ENCODE measurements at places on chromosomes 13 and 19.

GRCh38 chr19:28485292-28485691 is 727.7 kb downstream of the UQCRFS1 start:
- DNase-seq, result no peak

DNA sequence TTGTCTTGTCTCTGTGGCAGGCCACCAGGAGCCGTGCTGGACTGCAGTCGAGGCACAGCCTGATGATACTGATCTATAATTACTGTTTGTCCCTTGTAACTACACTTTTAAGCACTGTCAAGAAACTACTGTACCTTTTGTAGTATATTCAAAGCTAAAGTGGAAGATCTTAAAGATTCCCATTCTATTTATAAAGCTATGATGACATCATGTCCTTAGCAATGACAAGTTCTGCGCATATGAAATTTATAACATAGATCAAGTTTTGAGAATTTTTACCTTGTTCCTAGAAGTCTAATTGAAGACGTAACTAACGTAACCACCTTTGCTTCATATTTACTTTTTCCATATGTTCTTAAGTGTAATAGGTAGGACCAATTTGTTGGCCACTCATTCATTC is 56.8 kb upstream of the LATS2 start:
- no peak for DNase-seq

DNA sequence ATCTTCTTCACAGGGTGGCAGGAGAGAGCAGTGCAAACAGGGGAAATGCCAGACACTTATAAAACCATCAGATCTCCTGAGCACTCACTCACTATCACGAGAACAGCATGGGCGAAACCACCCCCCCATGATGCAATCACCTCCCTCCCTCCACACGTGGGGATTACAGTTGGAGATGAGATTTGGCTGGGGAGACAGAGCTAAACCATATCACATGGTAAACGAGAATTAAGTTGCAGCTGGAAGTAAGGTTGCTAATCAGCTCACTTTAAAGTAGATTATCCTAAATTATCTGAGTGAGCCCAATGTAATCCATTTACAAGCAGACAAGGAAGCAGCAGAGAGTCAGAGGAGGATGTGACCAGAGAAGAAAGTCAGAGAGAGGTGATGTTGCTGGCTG is 102.2 kb upstream of the IPO5 start:
- no peak for DNase-seq

DNA sequence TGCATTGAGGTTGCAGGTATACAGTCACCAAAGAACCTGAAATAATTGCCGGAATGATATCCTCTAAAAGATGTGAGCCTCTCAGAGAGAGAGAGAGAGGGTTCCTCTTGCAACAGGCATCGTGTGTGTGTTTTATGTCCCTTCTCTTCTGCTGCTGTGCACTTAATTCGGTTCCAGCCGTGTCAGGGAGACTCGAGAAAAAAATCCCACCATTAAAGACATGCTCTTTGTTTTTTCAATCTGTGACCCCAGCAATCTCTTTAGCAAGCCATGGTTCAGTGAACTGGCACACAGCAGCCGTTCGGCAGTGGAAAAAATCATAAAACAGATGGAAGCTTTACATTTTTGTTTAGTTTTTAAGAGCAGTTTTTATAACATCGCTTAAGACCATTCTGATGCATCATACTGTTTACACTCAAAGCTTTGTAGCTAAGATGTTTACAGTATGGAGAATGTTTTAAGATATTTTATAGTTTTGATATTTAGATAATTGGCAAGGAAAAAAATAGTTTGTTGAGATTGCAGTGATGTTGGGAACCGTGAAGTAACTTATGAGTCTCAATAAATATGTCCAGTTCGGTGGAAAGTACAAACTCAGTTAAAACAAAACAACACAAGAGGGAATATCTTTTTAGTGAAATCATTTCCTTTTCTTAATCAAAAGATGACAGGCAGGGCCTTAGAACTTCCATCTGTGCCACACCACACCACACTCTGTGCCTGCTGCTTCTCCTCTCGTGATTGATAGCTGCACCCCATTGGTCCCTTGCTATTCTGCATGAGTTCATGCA is 31.2 kb upstream of the ZNF536 start:
- no peak for DNase-seq

- DNase-seq, result no peak
Observed at GRCh38 chr13:111554539-111555267, 234.3 kb downstream of the TEX29 start.

- DNase-seq, result no peak
Observed at GRCh38 chr19:31318790-31319425, 30.3 kb downstream of the TSHZ3 start.

- no peak for DNase-seq
Observed at GRCh38 chr13:109655206-109655600, 131.2 kb downstream of the IRS2 start.

DNA sequence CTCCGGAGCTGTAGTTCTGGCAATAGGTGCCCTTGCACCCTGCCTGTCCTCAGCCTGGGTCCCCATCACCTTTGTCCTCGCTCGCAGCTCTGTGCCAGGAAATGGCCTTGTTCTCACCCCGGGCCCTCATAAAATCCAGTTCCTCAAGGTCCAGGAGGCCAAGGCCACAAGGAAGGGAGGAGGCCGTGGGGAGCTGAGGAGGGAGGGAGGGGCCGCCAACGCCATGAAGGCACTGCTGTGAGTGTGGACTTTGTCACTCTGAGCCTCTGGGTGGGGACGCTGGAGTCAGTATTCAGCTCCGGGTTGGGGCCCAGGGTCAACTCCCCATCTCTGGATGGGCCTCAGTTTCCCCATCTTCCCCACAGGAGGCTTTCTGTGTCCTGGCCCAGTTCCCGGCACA is 9.2 kb upstream of the GNA11 start:
- DNase-seq, result no peak

- DNase-seq, result no peak
Observed at GRCh38 chr13:112102243-112102642, 35.3 kb downstream of the SOX1 start.

DNA sequence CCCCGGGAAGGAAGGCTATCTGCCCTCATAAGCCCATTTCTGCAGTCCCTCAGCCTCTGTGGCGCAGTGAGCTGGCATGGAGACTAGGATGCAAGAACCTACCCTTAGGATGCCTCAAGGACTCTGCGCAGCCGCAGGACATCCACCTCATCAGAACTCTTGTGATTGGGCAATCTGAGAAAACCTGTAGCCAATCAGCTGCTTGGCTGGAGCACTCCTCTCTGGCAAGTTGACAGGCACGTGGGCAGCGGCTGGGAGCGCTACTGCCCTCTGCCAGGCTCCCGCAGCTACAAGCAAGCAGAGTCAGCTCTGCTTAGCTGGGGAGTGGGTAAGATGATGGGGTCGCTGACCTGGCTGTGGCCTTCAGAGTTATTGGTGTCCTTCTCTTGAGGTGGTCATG is 1.5 kb upstream of the ECSIT start:
- no peak for DNase-seq

- no peak for DNase-seq
Observed at GRCh38 chr19:4310247-4311121, 6.1 kb downstream of the FSD1 start.

DNA sequence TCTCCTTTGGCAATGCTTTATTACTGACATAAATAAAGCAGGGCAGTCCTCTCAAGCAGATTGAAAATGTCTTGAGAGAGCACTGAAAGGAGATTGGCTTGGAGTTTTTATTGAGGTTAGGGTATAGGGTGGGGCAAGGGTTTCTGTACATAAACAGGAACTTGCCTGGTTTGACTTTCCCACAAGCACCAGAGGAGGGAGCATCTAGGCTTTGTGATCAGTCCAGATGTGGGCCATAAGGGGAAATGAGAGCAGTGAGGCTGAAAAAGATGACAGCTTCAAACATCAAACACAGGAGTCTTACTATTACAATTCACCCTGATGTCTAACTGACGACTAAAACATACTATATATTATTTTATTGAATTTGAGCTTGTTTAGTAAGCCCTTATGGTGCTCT is 260.9 kb downstream of the MTUS2 start:
- DNase-seq, result peak; percentile 90

GRCh38 chr19:10984166-10984735 is 23.4 kb downstream of the SMARCA4 start:
- no peak for DNase-seq

DNA sequence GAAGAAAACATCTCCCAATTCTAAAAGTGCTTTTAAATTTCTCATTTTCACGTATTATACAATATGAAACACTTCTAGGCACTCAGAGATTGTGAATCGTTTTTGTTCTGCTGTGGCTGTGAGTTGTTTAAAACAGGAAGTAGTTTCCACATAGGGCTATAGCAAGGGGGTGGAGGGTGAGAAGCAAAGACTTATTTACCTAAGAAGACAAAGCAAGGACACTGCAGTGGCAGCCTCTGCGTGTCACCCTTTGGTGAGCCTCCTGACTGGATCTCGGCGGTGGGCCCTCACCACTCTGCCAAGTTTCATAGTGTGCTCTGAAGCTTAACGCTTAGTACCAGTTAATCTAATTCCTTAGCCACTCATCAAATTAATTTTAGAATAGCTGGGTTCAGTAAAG is 56.8 kb downstream of the TNFSF13B start:
- DNase-seq, result no peak

GRCh38 chr19:56594783-56595547 is at the start of gene ZNF71:
Gene ZNF71, plus strand, starts transcription at chr19:56595302. Its CDS starts 6,257 bp downstream, at chr19:56601559.
- DNase-seq, result peak; percentile 80

DNA sequence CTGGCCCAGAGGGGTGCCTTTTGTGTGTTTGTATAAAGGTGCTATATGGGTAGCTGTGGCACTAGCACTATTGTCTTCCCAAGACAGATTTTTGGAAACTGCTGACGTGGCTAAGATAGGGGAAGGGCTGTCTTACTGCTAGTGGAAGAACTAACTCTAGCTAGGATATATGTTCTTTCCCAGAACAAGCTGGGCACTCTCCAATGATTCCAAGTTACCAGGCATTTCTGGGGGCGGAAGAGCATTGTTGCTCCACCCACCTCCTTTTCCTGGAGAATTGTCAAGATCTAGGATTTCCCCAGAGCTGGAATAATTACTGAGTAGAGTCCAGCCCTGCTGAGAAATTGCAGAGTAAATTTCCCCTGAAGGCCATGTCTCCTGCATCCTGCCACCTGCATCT is 408.3 kb downstream of the KLF5 start:
- DNase-seq, result no peak

- no peak for DNase-seq
Observed at GRCh38 chr19:40217934-40218890, at the start of gene TTC9B. Gene TTC9B, minus strand, starts transcription at chr19:40218384. Its CDS starts 3 bp downstream, at chr19:40218381.

- DNase-seq, result no peak
Observed at GRCh38 chr19:4474514-4475022, 2.5 kb downstream of the HDGFL2 start.

DNA sequence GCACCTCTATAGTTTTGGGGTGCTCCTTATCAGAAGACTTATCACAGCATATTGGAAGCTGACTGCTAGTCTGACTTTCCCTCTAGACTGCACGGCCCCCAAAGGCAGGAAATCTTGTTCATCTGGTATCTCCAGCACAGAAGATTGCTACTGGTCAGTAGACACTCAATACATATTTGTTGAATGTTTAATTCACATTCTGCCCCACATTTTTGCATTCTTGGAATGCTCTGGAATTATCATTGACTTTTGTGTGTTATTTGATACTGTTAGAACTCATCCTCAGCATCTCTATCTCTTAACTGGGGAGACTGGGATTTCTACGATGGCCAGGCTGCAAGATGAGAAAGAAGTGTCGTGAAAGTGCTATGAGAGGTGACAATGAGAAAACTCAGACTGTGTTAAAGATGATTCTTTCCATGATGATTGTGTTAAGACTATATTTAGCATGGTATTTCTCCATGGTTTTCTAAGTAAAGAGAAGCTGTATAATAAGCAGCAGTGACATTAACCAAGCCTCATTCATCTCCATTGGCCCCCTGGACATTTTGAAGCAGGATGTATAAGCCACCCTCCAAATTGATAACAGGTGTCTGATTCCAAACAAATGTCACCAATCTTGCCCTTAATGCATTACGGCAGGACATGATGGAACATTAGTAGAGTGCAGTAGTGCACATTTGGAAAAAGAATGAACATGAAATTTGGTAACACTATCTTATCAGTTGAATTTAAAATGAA is 440.9 kb downstream of the RFC3 start:
- no peak for DNase-seq

DNA sequence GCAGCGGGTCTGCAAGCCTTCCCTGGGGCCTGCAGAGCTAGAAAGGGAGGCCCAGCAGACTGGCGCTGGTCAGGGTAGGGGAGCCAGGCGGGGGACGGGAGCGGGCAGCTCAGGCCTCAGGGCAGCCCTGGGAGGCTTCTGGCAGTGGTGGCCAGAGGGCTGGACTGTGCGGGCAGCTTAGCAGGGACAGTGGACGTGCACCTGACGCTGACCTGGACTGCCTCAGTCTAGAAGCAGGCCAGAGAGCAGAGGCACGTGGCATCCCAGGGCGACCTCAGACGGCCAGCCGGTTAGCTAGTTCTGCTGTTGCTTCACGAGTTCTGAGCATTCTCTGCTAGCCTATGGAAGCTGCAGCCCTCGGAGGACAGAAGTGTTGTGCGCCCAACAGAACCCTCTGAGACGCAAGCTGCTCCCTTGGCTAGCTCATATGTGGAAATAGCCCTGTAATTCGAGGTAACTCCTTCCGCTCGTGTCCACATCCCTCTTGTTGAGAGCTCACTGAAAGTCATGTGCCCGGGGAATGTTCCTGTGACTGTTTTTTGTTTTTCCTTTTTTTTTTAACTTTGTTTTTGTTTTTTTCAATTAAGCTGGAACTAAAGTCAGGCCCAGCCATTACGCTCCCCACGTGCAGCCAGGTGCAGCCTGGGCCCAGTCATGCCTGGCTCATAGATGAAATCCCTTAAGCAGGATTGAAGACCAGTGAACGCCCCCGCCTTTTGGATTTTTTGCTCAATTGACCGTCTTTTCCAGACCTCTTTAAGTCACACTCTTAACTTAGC is 1.9 kb upstream of the FAM174C start:
- no peak for DNase-seq

GRCh38 chr13:28357247-28357825 is 137.6 kb downstream of the FLT1 start:
- DNase-seq, result no peak

DNA sequence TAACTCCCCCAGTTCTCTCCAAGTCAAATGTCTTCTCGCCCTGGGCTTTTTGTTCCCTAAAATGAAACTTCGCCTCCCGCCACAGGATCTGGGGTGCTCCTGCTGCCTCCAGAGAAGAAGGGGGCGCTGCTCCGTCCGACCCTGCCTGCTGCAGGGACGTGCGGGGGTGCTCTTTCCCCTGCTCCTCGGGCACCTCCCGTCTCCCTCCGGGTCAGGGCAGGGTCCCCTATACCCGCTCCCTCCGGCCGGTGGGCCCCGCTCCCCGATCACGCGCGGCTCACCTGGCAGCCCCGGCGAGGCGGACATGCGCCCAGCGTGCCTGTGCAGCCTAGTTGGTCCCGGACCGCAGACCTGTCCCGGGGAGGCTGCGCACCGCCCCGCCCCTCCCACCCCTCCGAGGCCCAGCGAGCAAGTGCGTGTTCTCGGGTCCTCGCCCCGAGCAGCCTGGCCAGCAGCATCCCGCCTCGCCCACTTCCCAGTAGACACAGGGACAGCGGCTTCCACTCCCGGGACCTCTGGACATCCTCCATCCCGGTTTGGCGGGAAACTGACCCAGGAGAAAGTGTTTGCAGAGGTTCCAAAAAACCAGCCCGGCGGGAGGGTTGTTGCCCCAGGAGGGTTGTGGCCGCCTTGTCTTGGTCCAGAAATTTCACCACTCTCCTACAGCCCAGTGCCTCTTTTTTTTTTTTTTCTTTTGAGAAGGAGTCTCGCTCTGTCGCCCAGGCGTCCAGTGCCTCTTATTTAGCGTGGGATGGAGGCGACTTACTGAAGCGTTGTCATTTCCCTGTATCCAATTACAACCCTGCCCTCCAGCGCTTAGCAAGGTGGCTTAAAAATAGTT is at the start of gene OXGR1:
Gene OXGR1 (minus strand): TSS at position 460 of the 841 bp plus-strand sequence. CDS start 6,717 bp downstream, outside the sequence.
- no peak for DNase-seq

- DNase-seq, result no peak
Observed at GRCh38 chr13:83450591-83450990, 431.7 kb downstream of the SLITRK1 start.

GRCh38 chr19:53509845-53510244 is 28.1 kb upstream of the ZNF331 start:
- no peak for DNase-seq
